ENCODE measurements at places on chromosomes 5 and 9.

DNA sequence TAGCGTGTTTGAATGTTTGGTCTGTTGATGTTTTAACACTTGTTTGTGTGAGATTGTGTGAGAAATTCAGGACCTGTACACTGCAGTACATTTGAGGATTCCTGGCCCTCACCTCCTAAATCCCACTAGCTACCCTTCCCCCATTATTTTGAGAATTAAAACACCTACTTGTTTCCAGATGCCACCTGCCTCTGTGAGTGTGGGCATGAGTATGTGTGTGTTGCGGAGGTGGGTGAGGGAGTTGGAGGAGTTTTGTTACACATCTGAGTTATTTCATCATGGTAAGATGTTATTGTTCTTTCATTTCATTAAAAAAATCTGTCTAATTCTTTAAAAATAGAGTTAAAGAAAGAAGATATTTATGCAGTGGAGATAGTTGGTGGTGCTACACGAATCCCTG lies 36.3 kb downstream of the HSPA4 start:
- no peaks in the 10 kb centered on the region for H3K4me1 ChIP-seq
- H3K36me3 ChIP-seq: peaks cover 56% of the 10 kb centered on the region
- H3K4me3 ChIP-seq: no peak overlapping the region
- H3K27me3 ChIP-seq: no peaks in the 10 kb centered on the region
- no peak overlapping the region for H3K27ac ChIP-seq

DNA sequence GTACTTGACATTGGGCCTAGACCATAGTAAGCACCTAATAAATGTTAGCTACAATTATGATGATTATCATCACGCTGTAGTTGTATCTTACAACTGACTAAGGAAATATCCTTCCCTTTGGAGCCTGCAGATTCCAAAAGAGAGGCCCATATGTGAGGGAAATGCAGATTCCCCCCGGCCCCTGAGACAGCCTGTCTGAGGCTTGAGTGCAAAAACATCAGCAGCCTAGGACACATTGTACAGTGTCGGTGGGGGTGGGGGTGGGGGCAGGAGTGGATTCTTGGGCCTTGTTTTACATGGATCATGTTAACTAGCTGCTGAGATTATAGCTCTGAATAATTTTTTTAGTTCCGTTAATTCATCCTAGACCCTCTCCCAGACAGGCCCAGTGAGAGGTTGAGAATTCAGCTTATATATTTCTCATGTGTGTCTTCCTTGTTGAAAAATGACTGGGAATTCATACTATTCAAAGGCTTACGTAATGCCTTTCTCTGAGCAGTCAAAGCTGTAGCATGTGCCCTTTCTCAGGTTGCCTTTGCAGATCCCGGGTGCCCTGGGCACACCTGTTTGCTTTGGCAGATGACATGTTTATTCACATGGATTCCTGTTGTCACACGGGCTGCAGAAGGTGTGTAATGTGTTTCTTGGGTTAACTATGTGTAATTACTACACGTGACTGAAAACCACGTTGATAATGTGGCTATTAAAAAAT lies 262.8 kb downstream of the NR3C1 start:
- no peak overlapping the region for H3K27ac ChIP-seq

DNA sequence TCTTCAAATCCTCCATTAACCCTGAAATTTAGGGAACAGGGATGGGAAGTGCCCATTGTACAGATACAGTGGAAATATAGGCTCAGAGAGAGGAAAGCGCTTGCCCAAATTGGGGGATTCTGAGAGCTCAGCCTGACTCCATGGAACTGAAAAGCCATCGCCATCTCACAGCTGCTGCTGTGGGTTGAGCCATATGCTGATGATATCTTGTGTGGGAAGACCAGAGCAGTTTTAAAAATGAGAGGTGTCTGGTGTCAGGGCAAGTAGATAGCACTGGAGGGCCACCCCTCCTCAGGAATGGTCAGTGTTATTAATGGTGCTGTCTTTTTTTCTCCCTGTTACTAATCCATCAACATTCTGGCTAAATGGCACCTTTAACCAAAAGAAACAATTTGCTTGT lies 50.9 kb upstream of the C5orf58 start:
- DNase-seq: no peak
- H3K4me1 ChIP-seq: no peaks in the 10 kb centered on the region
- no peak overlapping the region for H3K4me3 ChIP-seq
- H3K27ac ChIP-seq: no peak overlapping the region
- H3K36me3 ChIP-seq: no peaks in the 10 kb centered on the region
- H3K27me3 ChIP-seq: no peaks in the 10 kb centered on the region

GRCh38 chr5:89211836-89212235 lies 328.9 kb upstream of the MEF2C start:
- no peak for DNase-seq
- no peaks in the 10 kb centered on the region for H3K36me3 ChIP-seq
- H3K4me1 ChIP-seq: peaks cover 7% of the 10 kb centered on the region
- no peaks in the 10 kb centered on the region for H3K27me3 ChIP-seq
- no peak overlapping the region for H3K27ac ChIP-seq
- no peak overlapping the region for H3K4me3 ChIP-seq

- H3K36me3 ChIP-seq: no peaks in the 10 kb centered on the region
- H3K27ac ChIP-seq: no peak overlapping the region
- H3K27me3 ChIP-seq: no peaks in the 10 kb centered on the region
- DNase-seq: no peak
- H3K4me1 ChIP-seq: no peaks in the 10 kb centered on the region
- H3K4me3 ChIP-seq: no peak overlapping the region
Observed at GRCh38 chr9:126125177-126125576, 201.5 kb upstream of the MVB12B start.

GRCh38 chr5:143208781-143209510 lies 194.5 kb downstream of the NR3C1 start:
- H3K27me3 ChIP-seq: no peaks in the 10 kb centered on the region
- no peak overlapping the region for H3K27ac ChIP-seq
- peak; percentile 34 for DNase-seq
- H3K36me3 ChIP-seq: no peaks in the 10 kb centered on the region
- no peak overlapping the region for H3K4me3 ChIP-seq
- peaks cover 10% of the 10 kb centered on the region for H3K4me1 ChIP-seq

DNA sequence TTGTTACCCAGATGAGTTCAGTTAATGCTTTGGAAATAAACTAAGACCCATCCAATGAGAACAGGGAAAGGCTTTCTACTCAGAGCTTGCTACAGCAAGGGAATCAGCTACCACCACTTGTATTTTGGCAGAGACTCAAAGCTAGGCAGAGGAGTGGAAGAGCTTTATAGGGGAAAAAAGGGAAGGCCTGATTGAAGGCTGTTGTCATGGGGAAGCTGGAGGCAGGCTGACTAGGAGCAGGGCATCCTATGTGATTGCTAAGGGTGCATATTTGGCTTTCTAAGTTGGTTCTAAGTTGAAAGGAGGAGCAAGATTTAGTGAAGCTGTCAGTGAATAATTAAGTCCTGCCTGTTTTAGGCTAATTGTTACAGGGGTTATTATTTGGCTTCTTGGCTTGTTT lies 115.5 kb downstream of the PTTG1 start:
- H3K27me3 ChIP-seq: no peaks in the 10 kb centered on the region
- no peaks in the 10 kb centered on the region for H3K36me3 ChIP-seq
- H3K4me1 ChIP-seq: peaks cover 9% of the 10 kb centered on the region
- H3K27ac ChIP-seq: no peak overlapping the region

- peak; percentile 17 for DNase-seq
- H3K27me3 ChIP-seq: no peaks in the 10 kb centered on the region
- H3K4me3 ChIP-seq: no peak overlapping the region
- H3K4me1 ChIP-seq: peaks cover 34% of the 10 kb centered on the region
Observed at GRCh38 chr9:112326194-112326593, 7.2 kb downstream of the PTBP3 start.

DNA sequence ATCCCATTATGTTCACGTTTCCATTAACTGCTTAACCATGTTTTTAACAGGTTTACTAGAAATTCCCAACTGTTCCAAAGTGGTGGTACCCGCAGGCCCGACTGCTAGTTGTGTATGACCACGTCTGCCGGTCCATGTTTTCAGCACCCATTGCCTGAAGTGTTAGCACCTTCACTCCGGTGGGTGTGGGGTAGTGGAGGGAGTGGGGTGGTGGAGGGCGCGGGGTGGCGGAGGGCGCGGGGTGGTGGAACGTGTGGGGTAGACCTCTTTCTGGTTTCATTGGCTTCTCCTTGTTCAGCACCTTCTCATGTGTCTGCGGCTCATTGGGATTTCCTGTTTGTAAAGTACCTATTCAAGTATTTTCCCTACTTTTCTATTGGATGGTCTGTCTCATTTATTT lies 37.7 kb downstream of the TPPP start:
- no peaks in the 10 kb centered on the region for H3K4me1 ChIP-seq
- DNase-seq: no peak
- no peak overlapping the region for H3K4me3 ChIP-seq
- peaks cover 17% of the 10 kb centered on the region for H3K36me3 ChIP-seq
- no peak overlapping the region for H3K27ac ChIP-seq
- no peaks in the 10 kb centered on the region for H3K27me3 ChIP-seq

GRCh38 chr9:74120061-74120460 lies 377.1 kb upstream of the RORB start:
- no peaks in the 10 kb centered on the region for H3K36me3 ChIP-seq
- no peak for DNase-seq
- no peaks in the 10 kb centered on the region for H3K27me3 ChIP-seq
- H3K4me3 ChIP-seq: no peak overlapping the region
- H3K27ac ChIP-seq: no peak overlapping the region

GRCh38 chr9:82969291-82969690 lies 93.7 kb downstream of the RASEF start:
- no peaks in the 10 kb centered on the region for H3K27me3 ChIP-seq
- no peaks in the 10 kb centered on the region for H3K36me3 ChIP-seq
- DNase-seq: no peak

DNA sequence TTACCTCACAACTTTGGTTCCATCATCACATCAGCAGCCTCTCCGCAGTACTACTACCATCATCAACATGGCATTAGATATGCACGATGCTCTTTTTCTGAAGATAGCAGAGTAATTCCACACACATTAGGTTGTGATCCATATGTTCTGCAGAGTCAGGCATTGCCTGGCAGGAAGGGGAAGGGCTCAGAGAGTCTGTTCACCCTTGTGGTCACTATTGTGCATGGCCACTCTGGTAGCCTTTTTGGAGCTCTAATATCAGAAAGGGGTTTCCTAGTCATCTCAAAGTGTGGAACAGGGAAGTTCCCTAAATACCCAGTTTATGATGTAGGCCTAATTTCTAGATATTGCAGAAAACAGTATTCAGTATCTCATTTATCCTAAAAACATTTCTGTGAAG lies 373.6 kb downstream of the BNC2 start:
- DNase-seq: peak; percentile 41
- H3K27ac ChIP-seq: no peak overlapping the region
- no peak overlapping the region for H3K4me3 ChIP-seq
- H3K4me1 ChIP-seq: peaks cover 7% of the 10 kb centered on the region

DNA sequence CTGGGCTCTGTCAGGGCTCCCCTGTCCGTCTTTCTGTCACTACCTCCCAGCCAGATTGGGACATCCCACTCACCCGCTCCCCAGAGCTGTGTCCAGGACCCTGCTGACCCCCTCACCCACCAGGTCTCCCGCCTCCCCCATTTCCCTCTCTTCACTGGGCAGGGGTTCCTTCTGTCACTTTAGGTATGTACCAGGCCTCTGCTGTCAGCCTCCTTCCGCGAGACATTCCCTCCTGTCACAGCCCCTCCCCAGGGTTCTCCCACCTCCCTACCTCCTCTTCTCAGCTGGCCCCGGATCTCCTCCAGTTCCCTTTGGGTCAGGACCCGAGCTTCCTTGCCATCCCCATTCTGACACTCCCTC lies 488 bp downstream of the POLR1E start:
- no peak for DNase-seq
- H3K4me1 ChIP-seq: peaks cover 14% of the 10 kb centered on the region
- peaks cover 25% of the 10 kb centered on the region for H3K36me3 ChIP-seq
- no peaks in the 10 kb centered on the region for H3K27me3 ChIP-seq
- H3K27ac ChIP-seq: no peak overlapping the region

DNA sequence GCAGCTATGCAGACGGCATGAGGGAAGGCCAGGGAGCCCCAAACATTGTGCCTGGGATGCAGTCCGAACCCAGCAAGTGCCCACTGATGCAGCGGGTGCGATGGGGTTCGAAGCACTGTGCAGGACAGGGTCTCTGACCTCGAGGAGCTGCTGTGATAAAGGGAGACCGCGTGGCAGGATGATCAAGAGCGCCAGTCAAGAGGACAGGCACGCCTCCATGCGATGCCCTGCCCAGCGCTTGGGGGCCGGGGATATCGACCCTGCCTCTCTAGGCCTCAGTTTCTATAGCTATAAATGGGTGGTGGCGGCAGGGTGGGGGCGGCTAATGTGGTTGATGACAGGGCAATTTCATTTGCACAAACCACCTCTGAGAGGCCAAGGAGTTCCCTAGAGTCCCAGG lies 84.7 kb upstream of the BARHL1 start:
- no peak overlapping the region for H3K4me3 ChIP-seq
- H3K36me3 ChIP-seq: no peaks in the 10 kb centered on the region
- H3K27ac ChIP-seq: no peak overlapping the region
- H3K4me1 ChIP-seq: no peaks in the 10 kb centered on the region
- no peaks in the 10 kb centered on the region for H3K27me3 ChIP-seq
- DNase-seq: no peak

GRCh38 chr5:37494756-37495155 lies 115.6 kb downstream of the WDR70 start:
- H3K27ac ChIP-seq: no peak overlapping the region
- H3K4me3 ChIP-seq: no peak overlapping the region
- no peak for DNase-seq

- H3K4me3 ChIP-seq: no peak overlapping the region
Observed at GRCh38 chr5:156181656-156182055, 145.3 kb upstream of the SGCD start.

DNA sequence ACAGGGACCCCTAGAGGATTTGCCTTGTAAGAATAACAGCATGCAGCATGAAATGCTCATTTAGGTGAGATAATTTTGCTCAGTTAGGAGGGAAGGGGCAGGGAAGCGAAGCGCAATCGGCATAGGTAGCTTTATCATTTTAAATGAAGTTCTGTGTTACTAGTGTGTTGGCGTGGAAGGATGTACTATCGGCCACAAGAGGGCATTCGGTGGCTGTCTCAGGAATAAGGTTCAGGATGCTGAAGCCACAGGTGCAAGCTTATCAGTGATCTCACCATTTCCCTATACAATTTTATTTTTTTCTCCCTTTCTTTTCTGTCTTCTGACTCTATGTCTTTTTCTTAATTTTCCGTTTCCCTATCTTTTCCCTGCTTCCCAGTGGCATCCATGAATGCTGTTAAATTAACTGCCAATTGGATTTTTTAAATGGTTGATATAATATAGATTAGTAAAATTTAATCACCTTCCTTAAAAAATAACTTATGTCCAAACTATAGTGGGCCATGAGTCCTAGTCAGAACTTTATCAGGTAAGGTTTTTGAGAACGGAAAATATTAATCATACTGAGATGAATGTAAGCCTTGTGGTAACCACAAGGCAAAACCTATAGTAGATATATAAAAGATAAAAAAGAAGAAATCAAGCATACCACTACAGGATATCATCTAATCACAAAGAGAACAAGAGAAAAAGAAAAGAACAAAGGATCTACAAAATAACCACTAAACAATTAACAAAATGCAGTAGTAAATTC lies 1.2 kb upstream of the INSL6 start:
- H3K4me3 ChIP-seq: no peak overlapping the region
- DNase-seq: peak; percentile 83
- no peak overlapping the region for H3K27ac ChIP-seq
- no peaks in the 10 kb centered on the region for H3K4me1 ChIP-seq
- H3K27me3 ChIP-seq: no peaks in the 10 kb centered on the region
- no peaks in the 10 kb centered on the region for H3K36me3 ChIP-seq
